ENCODE measurements at places on chromosomes 3 and 15. TPM values are rescaled to one million over a fixed set of nuclear protein-coding genes. Genes with fewer than 3 reads are reported as not detected.
A peak's percentile ranks its signal among the peaks of the same experiment; 100 is the strongest.

DNA sequence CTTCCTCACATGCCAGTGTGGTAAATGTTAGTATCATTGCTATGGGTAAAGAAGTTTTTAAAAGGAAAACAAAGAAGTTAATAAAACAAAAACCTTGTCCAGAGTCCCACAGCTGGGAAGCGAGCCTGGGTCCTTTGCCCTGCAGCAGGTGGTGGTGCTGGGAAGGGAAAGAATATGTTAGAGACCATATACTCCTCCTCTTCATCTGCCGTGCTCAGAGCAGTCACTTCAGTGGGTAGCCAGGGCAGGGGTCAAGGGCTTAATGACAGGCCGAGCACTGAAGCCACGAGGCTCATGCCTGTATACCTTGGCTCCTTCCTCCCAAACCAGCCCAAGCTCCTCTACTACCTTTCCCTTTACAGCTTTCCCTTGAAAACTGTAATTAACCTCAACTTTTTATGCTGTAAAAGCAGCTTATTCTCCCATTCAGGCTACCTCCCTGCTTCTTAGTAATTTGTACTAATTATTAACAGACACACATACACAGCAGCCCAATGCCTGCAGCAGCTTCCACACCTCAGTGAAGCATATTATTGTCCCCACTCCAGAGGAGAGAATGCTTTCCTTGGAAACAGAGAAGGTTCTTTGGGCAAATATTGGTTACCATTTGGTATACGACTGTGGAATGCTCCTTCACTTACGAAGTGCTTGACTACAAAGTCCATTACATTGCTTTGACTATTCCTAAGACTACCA, 362.1 kb downstream of the EPHB1 start:
- DNase-seq: no peak
- H3K27me3 ChIP-seq: no peaks in the 10 kb centered on the region
- no peaks in the 10 kb centered on the region for H3K4me1 ChIP-seq
- H3K27ac ChIP-seq: no peak overlapping the region

- peak overlapping the region; percentile 98 for H3K27ac ChIP-seq
- H3K36me3 ChIP-seq: no peaks in the 10 kb centered on the region
- peaks cover 39% of the 10 kb centered on the region for H3K4me1 ChIP-seq
- H3K27me3 ChIP-seq: no peaks in the 10 kb centered on the region
- peak overlapping the region; percentile 0 for H3K4me3 ChIP-seq
These were observed 36.4 kb upstream of the ABHD2 start for GRCh38 chr15:89051875-89052274.

DNA sequence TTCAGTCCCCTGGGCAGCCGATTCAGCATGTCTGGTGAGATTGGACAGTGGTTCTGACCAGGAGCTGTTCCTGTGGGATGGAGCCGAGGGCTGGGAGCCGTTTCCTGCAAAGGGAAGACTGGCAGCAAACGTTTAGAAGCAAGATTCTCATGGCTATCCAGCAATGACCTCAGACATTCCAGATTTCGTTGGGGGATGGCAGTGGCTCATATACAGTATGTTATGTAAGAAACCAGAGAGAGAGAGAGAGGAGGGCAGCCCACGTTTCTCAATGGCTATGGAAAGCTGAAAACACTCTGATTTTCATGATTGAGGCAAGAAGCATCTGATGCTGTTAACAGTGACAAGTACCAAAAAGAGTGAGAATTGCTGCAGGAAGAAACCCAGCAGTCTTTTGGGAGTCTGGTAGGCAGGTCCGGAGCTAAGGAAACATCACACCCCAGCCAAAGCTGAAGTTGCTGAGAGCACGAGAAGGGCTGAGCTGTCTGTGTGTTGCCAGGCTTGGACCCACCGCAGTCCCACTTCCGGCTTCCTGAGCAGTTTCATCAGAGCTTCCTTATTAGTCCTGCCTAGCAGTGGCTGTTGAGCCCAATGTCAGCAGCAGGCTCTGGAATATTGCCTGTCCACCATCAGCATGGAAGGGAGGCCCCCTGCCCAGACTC, 25.6 kb upstream of the VPS8 start:
- peaks cover 2% of the 10 kb centered on the region for H3K27me3 ChIP-seq
- H3K4me1 ChIP-seq: peaks cover 17% of the 10 kb centered on the region
- H3K27ac ChIP-seq: peak overlapping the region; percentile 53

GRCh38 chr3:103127737-103128136, 692.9 kb downstream of the ZPLD1 start:
- H3K4me1 ChIP-seq: no peaks in the 10 kb centered on the region
- no peaks in the 10 kb centered on the region for H3K36me3 ChIP-seq
- H3K27me3 ChIP-seq: peaks cover 4% of the 10 kb centered on the region
- no peak for DNase-seq
- no peak overlapping the region for H3K27ac ChIP-seq

GRCh38 chr15:39608185-39609139, 27.6 kb downstream of the THBS1 start:
- no peak overlapping the region for H3K4me3 ChIP-seq
- DNase-seq: no peak
- no peaks in the 10 kb centered on the region for H3K27me3 ChIP-seq

GRCh38 chr3:38616111-38616510, 33.4 kb downstream of the SCN5A start:
- H3K4me1 ChIP-seq: no peaks in the 10 kb centered on the region
- DNase-seq: no peak
- H3K4me3 ChIP-seq: no peak overlapping the region
- no peak overlapping the region for H3K27ac ChIP-seq
- H3K27me3 ChIP-seq: peaks cover 3% of the 10 kb centered on the region

GRCh38 chr3:58184982-58185360, 25.8 kb downstream of the DNASE1L3 start:
- H3K27ac ChIP-seq: no peak overlapping the region
- no peaks in the 10 kb centered on the region for H3K36me3 ChIP-seq
- H3K4me3 ChIP-seq: no peak overlapping the region
- H3K27me3 ChIP-seq: no peaks in the 10 kb centered on the region

DNA sequence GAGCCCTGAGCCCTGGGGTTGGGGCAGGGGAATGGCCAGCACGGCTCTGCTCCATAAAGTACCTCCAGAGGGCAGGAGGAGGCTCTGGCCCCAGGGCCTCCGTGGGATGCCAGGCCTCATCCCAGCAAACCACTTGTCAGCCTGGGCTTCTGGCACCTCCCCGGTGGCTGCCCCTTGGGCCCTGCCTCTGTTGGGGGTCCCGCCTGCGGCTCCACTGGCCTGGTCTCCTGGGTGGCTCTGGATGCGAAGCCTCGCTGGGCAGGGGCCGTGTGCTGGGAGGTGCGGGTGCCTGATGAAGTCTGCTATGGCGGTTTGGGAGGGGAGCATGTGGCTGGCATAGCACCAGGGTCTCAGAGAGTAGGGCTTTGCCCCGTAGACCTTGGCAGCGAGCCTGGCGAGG, 37.6 kb downstream of the PLXNA1 start:
- DNase-seq: no peak
- no peak overlapping the region for H3K4me3 ChIP-seq
- no peak overlapping the region for H3K27ac ChIP-seq
- peaks cover 11% of the 10 kb centered on the region for H3K36me3 ChIP-seq
- peaks cover 3% of the 10 kb centered on the region for H3K4me1 ChIP-seq

- H3K27me3 ChIP-seq: no peaks in the 10 kb centered on the region
- DNase-seq: no peak
- no peaks in the 10 kb centered on the region for H3K4me1 ChIP-seq
- no peak overlapping the region for H3K27ac ChIP-seq
These were observed 52.5 kb downstream of the KLF15 start for GRCh38 chr3:126304704-126305103.

GRCh38 chr15:71678191-71678590, 132.2 kb upstream of the NR2E3 start:
- no peak for DNase-seq
- no peak overlapping the region for H3K4me3 ChIP-seq
- no peaks in the 10 kb centered on the region for H3K36me3 ChIP-seq
- no peak overlapping the region for H3K27ac ChIP-seq

- H3K4me3 ChIP-seq: no peak overlapping the region
- H3K27ac ChIP-seq: no peak overlapping the region
- H3K27me3 ChIP-seq: no peaks in the 10 kb centered on the region
- no peaks in the 10 kb centered on the region for H3K4me1 ChIP-seq
These were observed 56.9 kb upstream of the SKOR1 start for GRCh38 chr15:67768313-67768977.

DNA sequence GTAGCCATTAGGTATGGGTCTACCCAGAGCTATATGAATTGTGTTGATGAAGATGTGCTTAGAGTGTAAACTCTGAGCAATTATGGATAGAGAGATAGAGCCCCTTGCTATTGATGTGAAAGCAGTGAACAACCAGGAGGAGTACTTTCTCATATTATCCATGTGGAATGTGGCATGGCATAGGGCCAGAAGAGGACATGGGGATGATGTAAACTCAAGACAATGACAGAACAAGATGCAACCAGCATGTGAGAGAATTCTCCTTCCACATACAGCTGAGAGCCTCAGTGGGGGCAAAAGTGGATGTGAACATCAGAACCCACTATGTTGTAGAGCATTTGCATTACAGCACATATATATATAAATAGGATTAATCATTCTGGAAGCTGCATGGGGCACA, 36.4 kb upstream of the BNC1 start:
- H3K27me3 ChIP-seq: no peaks in the 10 kb centered on the region
- H3K4me3 ChIP-seq: no peak overlapping the region
- no peak overlapping the region for H3K27ac ChIP-seq
- H3K4me1 ChIP-seq: peaks cover 37% of the 10 kb centered on the region
- DNase-seq: no peak

- no peaks in the 10 kb centered on the region for H3K27me3 ChIP-seq
- no peak for DNase-seq
- H3K4me1 ChIP-seq: peaks cover 3% of the 10 kb centered on the region
- peaks cover 8% of the 10 kb centered on the region for H3K36me3 ChIP-seq
- no peak overlapping the region for H3K27ac ChIP-seq
- no peak overlapping the region for H3K4me3 ChIP-seq
These were observed 1487.0 kb upstream of the GBE1 start for GRCh38 chr3:83248454-83248853.

DNA sequence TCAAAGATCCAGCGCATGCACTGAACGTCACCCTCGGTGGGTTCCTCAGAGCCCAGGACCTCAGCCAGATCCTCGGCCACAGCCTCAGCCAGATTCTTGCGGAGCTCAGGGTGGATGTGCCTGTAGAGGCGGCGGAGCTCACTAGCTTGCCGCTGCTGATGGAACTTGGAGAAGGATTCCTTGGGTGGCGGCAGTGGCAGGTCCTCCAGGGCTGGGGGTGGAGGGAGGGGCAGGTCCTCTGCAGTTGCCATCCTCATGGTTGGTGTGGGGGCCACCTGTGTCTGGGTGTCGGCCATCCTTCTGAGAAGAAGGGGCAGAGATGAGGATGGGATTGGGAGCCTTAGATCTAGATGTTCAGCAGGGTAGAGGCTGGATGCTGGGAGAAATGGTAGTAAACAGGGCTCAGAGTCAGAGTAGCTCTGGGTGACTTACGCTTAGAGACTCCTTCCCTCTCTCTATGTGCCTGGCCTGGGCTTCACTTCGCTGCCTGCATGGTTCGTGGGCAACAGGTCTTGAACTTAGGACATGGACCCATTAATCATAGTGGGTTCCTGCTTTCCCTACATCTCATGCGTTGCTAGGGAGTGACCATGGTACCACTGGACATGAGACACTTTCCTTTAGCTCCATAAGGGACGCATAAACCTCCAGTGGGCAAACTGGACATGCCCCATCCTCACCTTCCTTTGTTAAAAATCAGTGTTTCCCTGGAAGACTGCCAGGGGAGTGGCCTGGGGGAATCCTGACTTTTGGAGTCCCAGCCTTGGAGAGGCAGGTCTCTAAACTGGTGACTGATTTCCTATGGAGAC, 3.0 kb downstream of the XIRP1 start:
- no peak overlapping the region for H3K4me3 ChIP-seq
- no peak overlapping the region for H3K27ac ChIP-seq
- no peaks in the 10 kb centered on the region for H3K27me3 ChIP-seq

DNA sequence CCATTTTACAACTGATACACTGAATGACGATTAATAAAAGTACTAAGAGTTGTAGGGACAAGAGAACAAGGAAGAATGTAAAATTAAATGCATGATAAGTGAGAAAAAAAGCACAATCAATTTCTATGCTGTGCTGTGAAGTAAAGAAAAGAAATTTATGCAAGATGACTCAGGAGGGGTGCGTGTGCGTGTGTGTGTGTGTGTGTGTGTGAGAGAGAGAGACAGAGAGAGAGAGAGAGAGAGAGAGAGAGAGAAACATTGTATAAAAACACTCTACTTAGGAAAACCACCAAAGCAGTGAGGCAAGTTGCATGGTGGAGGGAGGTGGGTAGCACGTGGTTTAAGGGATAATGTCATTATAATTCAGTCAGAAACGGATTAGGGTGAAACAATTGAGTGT, 580.8 kb upstream of the ALCAM start:
- no peaks in the 10 kb centered on the region for H3K27me3 ChIP-seq
- H3K4me3 ChIP-seq: no peak overlapping the region
- H3K4me1 ChIP-seq: peaks cover 2% of the 10 kb centered on the region
- H3K27ac ChIP-seq: no peak overlapping the region
- no peaks in the 10 kb centered on the region for H3K36me3 ChIP-seq
- DNase-seq: no peak

GRCh38 chr15:81363718-81364500, 10.1 kb downstream of the TMC3 start:
- no peak overlapping the region for H3K27ac ChIP-seq
- no peaks in the 10 kb centered on the region for H3K4me1 ChIP-seq
- no peak for DNase-seq
- peaks cover 24% of the 10 kb centered on the region for H3K27me3 ChIP-seq

- no peaks in the 10 kb centered on the region for H3K27me3 ChIP-seq
- no peak for DNase-seq
- no peaks in the 10 kb centered on the region for H3K4me1 ChIP-seq
- H3K36me3 ChIP-seq: no peaks in the 10 kb centered on the region
- H3K27ac ChIP-seq: no peak overlapping the region
These were observed 860.5 kb downstream of the DIPK2A start for GRCh38 chr3:144831955-144832716.

DNA sequence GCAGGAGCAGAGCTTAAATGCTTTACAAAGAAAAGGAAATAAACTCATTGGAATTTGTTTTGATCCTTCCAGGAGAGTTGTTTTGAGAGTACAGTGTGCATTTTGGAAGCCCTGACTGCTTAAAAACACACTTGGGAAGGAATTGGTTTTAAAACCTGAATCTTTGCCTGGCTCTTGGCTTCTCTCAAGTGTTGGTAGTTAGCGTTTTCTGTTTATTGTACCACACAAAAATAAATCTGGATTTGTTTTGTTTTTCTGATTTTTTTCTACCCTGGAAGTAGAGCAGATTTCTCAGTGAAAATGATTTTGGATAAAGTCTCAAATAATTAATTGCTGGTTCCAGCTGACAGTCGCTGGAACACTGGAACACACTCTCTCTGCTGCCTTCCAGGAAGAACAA, 90.6 kb downstream of the CHST2 start:
- H3K4me1 ChIP-seq: peaks cover 13% of the 10 kb centered on the region
- no peak overlapping the region for H3K27ac ChIP-seq
- DNase-seq: no peak
- H3K36me3 ChIP-seq: no peaks in the 10 kb centered on the region

DNA sequence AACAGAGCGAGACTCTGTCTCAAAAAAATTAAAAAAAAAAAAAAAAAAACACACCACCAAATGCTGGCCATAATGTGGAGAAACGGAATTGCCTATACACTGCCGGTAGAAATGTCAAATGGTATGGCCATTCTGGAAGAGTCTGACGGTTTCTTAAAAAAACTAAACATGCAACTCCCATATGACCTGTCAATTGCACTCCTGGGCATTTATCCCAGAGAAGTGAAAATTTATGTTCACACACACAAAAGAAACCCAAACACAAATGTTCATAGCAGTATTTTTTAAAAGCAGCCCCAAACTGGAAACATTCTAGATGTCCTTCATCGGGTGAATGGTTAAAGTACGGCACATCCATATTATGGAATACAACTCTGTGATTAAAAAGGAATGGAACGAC, 66.1 kb downstream of the LRIG1 start:
- H3K4me1 ChIP-seq: peaks cover 46% of the 10 kb centered on the region
- DNase-seq: no peak
- no peaks in the 10 kb centered on the region for H3K27me3 ChIP-seq
- no peak overlapping the region for H3K27ac ChIP-seq
- peaks cover 21% of the 10 kb centered on the region for H3K36me3 ChIP-seq

CELSR3 gene
- total RNA-seq: 7.4 TPM

GABRR3 gene
- total RNA-seq: not detected

CCR4 gene
- total RNA-seq: not detected

TMEM207 gene
- not detected for total RNA-seq

All from osteocyte (in vitro differentiated cells).